ENCODE measurements at places on chromosomes 11 and 22.

DNA sequence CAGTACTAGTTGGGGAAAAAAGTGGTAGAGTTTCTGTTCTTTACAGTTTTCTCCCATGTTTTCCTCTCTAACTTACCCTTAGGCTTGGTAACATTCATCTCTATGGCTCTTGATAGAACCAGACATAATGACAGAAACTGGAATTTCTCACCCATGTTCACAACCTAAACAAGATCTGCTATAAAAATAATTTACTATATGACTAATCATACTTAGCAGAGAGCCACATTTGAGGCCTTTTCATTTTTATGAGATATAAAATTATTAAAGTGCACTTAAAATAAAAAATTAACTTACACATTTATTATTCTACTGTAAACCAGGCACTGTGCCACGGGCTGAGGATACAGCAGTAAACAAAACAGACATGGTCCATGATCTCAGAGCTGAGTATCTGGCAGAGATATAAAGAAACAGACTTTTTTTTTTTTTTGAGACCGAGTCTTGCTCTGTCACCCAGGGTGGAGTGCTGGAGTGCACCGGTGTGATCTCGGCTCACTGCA lies 98.1 kb downstream of the GAB2 start:
- DNase-seq, result no peak

DNA sequence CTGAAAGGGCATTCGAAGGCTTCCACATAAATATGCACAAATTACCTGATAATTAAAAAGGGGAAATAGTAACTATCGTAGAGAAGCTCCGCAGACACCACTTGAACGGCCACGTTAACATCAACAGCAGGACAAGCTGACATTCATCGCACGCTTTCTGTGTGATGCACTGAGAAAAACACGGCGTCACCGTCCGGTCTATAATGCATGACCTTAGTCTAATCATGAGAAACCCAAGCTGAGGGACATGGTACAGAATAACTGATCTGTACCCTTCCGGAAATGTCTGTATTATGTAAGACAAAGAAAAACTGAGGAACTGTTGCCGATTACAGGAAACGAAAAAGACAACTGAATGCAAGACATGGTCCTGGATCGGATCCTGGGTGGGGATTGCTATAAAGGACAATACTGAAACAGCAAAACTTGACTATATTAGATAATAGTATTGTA lies 678 bp upstream of the RANGAP1 start:
- no peak for DNase-seq

- DNase-seq, result no peak
Observed at GRCh38 chr11:64084951-64085710, 49.4 kb downstream of the FLRT1 start.

DNA sequence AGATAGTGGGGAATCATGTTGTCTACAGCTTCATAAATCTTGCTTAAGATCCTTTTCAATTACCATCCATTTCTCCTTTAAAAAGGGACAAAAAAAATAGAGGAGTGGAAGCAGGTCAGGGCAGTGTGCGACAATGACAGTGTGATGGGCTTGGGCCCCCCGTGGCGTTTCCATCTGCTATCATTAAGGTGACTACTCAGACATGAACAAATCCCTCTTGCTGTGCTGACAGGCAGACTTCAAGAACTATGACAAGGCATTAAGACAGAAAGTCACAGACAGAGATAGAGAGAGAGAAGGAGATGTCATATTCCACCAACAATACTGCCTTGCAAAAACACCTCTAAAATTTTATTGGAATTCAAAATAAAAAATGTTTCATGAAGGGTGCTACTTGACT lies 263.2 kb downstream of the DCDC1 start:
- DNase-seq, result no peak

DNA sequence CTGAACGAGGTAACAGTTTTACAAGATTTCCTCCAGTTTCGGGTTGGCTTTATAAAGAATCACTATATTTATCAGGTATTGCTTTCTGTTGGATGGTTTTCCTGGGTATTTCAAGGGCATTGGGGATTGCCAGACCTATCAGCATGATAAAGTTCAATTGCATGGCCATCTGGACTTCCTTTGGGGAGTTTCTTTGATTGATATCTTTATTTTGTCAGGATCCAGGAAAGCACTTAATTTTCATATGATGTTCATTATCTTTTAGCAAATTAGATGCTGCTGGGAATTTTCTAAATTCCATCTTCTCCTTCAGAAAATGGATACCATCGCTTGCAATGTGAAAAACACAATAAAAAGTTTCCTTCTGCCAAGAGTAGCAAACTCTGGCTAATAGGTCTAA lies 21.2 kb downstream of the RFPL2 start:
- DNase-seq, result no peak

DNA sequence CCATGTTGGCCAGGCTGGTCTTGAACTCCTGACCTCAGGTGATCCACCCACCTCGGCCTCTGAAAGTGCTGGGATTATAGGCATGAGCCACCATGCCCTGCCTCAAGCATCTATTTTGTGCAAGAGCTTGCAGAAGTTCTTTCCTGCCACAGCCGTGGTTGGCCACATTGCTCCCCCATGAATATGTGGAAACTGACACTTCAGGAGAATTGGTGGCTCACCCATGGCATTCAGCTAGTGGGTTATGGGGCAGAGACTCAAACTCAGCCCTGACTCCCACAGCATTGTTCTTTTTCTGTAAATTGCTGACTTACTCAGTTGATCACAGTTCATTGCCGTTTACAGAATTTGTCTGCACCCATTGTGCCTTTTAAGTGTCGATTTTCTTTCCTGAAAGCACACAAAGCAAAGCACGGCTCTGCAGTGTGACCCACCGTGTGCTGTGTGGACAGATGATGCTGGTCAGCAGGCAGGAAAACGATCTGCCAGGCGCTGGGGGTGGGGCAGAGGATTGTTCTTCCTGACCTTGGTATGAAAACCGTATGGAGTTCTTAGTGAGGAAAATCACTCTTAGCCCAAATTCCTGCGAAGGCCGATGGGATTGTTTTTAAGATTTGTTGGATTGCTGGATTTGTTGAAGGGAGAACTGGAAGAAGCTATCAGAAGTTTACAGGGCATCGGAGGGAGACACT lies 115.6 kb downstream of the PTPRJ start:
- DNase-seq, result no peak

- no peak for DNase-seq
Observed at GRCh38 chr11:92638678-92639077, 330.8 kb upstream of the MTNR1B start.

DNA sequence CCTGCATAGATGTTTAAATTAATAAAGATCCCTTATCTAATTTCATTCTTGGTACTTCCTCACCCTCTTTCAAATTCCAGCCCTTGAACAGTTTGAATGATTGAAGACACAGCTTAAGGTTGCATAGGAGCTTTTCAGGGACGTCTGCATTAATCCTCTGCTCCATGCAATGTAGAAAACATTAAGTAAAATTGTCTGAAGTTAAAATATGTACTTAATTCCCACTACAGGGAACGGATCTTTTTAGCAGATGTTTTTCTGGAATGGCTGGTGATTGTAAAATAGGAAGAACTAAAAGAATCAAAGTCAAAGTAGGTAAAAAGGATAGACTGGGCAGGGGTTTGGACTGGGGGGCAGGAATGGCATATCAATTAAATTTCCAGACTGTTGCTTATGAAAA lies 58.9 kb downstream of the ABTB2 start:
- no peak for DNase-seq

- DNase-seq, result no peak
Observed at GRCh38 chr22:43337385-43337784, 5.8 kb downstream of the SCUBE1 start.

- DNase-seq, result no peak
Observed at GRCh38 chr11:61596990-61597389, 16.1 kb upstream of the SYT7 start.

- no peak for DNase-seq
Observed at GRCh38 chr11:134566311-134566710, 154.3 kb upstream of the B3GAT1 start.

GRCh38 chr11:8204596-8204995 lies 35.8 kb upstream of the RIC3 start:
- DNase-seq, result no peak

DNA sequence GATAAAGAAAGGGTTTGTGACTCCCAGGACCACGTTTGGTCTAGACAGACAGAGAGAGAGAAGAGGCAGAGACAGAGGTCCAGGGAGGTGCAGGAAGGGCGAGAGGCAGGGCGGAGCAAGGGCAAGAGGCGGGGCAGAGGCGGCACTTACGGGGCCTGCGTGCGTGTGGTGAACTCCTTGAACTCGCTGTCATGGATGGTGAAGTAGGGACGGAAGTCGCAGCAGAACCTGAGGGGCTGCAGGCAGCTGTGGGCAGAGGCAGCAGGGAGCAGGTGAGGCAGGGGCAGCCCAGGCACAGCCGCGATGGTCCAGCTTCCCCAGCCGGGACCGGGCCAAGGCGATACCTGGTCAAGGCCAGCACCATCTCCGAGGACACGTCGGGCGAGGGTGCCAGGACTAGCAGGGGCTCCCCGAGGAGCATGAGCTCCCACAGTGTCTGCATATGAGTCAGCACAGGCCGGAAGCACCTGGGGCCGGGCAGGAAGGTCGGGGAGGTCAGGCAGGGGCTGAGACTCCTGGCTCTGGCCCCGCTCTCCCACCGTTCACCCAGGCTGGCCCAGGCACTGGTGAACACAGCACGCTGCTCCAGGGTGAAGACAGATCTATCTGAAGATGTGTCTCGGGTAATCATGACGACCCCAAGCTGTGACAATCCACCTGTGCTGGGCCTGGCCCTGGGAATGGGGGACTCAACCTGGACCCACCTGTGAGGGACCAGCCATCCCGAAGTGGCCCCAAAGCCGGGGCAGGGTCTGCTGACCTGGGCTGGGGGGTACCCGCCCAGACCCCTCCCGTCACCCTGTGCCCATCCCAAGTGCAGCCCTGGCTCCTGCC lies 7.2 kb upstream of the PLXNB2 start:
- no peak for DNase-seq

DNA sequence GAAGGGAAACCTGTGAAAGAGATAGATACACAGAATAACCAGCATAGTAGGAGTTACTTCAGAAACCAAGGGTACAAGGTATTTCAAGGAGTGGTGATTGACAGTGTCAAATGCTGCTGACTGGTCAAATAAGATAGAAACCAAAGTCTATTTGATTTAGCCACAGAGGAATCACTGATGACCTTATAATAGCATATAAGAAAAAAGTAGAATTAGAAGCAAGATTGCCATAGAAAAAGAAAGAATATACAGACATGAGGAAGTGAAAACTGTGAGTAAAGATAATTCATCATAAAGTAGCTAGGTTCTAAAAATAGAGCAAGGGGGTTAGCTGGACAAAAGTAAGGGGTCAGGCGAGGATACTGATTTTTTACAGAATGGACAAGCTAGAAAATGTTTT lies 14.2 kb downstream of the ZBTB44 start:
- DNase-seq, result no peak

GRCh38 chr22:24134090-24134846 lies 47.0 kb upstream of the SUSD2 start:
- DNase-seq, result no peak

DNA sequence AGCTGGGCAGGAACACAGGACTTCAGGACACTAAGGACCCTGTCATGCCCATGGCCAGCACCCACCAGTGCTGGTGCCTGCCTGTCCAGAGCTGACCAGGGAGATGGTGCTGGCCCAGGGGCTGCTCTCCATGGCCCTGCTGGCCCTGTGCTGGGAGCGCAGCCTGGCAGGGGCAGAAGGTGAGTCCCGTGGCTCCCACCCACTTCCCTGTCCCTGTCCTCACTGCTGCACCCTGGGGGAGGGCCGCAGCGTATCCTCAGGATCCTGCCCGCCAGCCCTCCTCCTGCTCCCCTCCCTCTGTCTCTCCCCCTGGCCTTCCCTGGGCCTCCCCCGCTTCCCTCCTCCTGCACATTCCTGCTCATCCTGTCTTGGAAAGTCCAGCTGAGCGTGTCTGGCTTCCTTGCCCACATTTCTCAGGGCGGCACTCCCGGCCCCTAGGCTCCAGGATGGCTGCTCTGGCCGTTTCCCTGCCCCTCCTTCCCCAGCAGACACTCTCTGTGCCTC lies 8.7 kb downstream of the CSF2RB start:
- DNase-seq, result no peak

GRCh38 chr11:3208272-3208671 lies 10.3 kb downstream of the MRGPRG start:
- no peak for DNase-seq

- no peak for DNase-seq
Observed at GRCh38 chr11:129930296-129930695, 34.9 kb upstream of the NFRKB start.

- no peak for DNase-seq
Observed at GRCh38 chr11:28739489-28740280, 631.5 kb downstream of the METTL15 start.

GRCh38 chr11:1782831-1783724 lies 19.4 kb upstream of the CTSD start:
- DNase-seq, result no peak

DNA sequence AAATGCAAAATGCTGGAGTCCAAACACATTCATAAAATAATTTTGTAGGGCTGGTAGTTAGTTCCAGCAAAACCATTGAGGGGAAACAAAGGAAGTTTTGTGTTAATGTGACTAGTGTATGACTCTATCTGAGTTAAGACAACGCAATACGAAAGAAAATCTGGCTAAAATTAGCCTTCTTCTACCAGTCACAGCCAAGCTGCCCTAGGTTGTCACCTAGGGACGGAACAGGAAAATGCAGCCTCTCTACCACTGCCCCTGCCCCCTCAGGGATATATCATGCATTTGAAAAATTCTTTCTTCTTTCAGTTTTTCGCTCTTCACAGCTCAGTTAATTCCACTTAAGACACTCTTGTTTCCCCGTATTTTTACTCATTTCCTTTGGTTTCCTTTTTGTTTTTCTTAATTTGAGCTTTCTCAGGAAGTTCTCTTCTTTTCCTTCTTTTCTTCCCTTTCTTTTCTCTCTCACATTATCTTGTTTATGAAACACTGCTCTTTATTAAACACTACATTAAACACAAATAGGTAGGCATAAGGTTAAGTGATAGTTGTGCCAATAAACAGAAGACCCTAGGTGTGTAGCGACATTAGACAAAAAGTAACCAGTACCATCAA lies 30.6 kb downstream of the KIRREL3 start:
- no peak for DNase-seq

DNA sequence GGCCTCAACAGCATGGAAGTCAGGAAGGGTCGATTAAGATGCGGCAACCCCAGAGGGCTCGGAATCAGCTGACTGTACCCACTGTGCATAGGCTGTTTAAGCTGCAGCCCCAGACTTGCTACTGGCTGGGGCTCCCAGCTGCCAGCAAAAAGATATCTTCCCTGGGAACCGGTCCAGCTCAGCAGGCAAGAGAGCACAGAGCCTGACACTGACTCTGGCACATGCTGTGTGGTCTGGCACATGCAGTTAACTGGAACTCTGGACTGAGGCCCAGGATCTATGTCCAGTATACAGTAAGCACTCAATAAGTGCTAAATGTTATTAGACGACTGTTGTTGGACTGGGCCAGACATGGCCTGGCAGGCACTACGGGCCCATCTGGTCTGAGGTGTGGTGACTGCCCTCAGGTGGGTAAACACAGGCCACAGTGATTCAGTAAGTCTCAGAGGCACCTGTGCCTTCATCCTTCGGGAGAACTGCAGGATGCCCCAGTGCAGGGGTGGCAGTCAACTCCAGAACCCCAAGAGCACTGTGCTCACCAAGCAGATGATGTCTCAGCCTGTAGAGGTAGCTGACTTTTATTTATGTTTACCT lies 87.6 kb downstream of the LARGE1 start:
- DNase-seq, result no peak

GRCh38 chr11:127133061-127133460 lies 132.5 kb upstream of the KIRREL3 start:
- no peak for DNase-seq
